IPS DF 19.7 (cell line): ENCODE measurements at places on chromosomes 2 and 18.

GRCh38 chr2:71226096-71226964 lies 573 bp downstream of the PAIP2B start:
- no peak for DNase-seq

DNA sequence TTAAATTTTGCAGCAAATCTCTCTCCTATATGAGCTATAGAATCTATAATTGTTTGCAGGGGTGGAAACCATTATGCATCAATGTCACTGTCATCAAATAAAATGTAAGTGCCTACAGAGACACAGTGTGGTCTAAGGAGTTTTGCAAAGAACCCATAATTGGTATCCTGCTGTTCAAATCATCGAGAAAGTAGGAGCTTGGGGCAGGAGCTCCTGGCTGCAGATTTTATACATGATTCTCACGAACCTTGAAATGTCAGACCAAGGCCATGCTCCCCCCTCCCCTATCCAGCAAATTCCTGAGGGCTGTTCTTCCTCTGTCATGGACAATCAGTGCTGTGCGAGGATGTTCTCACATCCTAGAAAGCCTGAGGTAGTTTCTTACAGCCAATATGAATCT lies 119.5 kb upstream of the CYRIA start:
- no peak for DNase-seq

DNA sequence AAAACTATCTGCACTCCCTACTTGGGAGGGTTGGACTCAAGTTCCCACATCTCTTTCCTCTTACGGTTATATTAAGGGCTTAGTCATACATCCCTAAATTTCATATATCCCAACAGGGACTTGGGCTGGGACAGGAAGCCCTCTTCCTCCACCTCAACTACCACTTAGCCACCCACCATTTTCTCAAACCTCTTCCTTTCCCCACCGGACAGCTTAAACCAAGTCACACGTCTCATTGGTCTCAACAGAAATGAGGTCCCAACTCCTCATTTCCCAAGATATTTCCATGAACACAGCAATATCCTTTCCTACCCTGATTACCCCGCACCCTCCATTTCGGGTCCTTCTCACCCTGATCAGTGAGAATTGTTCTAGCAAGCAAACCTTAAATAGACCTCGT lies 736 bp downstream of the ZSCAN30 start:
- DNase-seq: no peak

DNA sequence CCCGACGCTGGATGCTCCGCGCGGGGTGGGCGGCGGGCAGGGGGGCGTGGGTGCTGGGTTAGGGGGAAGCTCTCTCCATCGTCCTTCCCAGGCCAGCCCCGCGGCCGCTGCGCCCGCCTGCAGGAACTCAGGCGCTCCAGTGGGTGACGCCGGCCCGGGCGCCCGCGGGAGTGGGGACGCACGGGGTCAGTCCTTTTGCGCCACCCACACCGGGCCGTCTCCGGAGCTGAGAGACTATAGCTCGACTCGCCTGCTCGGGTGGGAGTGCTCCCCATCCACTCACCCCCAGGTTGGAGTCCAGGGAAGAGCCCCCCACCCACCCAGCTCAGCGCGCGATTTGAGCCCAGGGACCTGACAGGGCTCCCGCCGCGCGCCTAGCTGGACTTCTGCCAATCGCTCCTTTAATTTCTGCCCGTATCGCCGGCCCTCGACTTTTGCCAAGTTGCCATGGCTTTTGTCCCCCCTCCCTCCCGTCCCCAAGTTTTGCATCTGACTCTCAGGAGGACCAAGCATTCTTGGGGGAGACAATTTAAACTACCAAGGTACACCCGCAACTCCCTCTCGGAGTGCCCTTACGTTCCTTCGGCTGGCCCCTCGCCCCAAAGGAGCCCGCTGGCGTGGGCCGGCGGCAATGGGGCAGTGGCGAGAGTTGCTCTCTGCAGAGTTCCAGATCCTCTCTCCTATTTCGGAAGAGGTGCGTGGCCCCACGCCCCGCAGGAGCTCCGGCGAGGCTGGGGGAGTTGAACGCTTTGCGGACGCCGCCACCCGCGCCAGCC lies 205.8 kb upstream of the SMAD2 start:
- no peak for DNase-seq

- no peak for DNase-seq
Measured at GRCh38 chr2:47253447-47253846, 98.3 kb upstream of the STPG4 start.

GRCh38 chr2:13682540-13683272 lies 949.8 kb upstream of the LRATD1 start:
- no peak for DNase-seq

DNA sequence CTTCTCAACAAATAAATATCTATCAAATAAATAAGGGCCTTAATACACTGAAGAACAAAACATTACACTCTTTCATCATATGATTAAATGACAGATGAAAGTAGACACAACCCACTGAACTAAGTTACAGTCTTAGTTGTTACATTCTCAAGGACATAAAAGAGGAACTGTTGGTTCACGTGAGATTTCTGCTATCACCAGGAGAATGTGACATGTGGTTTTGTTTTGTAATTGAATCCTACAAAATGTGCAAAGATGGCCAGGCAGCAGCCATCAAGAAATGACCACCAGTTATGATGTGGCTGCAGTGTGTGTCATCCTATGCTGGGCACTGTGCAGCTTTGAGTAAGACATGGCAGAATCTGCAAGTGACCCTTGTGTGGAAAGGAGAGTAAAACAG lies 310.6 kb upstream of the PIK3C3 start:
- DNase-seq: no peak

- no peak for DNase-seq
Measured at GRCh38 chr2:217983276-217984233, 19.2 kb downstream of the TNS1 start.

GRCh38 chr2:183010112-183010511 lies 28.1 kb downstream of the NCKAP1 start:
- DNase-seq: peak; percentile 47

- DNase-seq: no peak
Measured at GRCh38 chr2:203858176-203858575, 9.4 kb upstream of the CTLA4 start.

GRCh38 chr2:26212011-26212410 lies 32.4 kb downstream of the HADHA start:
- no peak for DNase-seq

- no peak for DNase-seq
Measured at GRCh38 chr18:27057519-27058234, 127.4 kb downstream of the CHST9 start.

- no peak for DNase-seq
Measured at GRCh38 chr2:3517948-3518495, 1.3 kb downstream of the ADI1 start.
